ENCODE measurements at places on chromosomes 13 and 19. TPM values are rescaled to one million over a fixed set of nuclear protein-coding genes. Genes with fewer than 3 reads are reported as not detected.

Gene IFNL4
- total RNA-seq: not detected

GRCh38 chr13:111905609-111905945 lies 161.4 kb upstream of the SOX1 start:
- no peak for DNase-seq

GRCh38 chr13:110217085-110217484 lies 89.9 kb downstream of the COL4A1 start:
- no peak for DNase-seq

GRCh38 chr19:3357271-3357991 lies 9.0 kb upstream of the NFIC start:
- peak; percentile 68 for DNase-seq

DNA sequence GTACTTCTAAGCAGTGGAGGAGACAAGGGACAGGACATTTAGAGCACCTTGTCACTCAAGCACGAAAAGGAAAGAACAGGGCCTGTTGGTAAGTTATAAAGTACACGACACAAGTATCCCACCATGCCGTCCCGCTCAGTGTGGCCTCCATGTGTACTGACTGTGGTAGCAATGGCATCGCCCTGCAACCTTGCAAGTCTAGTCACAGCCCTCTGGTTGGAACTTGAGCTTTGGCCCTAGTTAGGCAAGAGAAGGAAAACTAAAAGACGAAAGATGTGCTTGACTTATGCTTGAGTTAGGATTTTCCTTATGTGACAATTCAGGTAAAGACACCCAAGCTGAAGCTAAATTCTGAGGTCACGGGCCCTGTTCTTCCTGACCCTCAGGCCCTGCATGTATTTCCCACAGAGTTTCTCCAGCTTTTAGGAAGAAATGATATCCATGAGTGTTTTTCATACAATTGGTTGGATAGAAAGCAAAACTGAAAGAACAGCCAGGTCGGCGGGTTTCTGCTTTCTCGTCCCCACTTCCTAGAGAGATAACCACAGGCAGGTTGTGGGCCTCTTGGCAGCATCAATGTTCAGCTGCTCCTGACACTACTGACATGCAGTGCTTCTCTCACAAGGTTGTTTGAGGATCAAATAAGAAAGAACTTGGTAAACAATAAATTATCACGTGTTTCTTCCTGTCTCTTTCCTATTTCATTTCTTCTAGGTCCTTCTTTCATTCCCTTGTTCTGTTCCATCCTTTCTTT lies 216.2 kb downstream of the IRS2 start:
- no peak for DNase-seq

GRCh38 chr19:27777726-27778125 lies 1435.2 kb downstream of the UQCRFS1 start:
- no peak for DNase-seq

GRCh38 chr19:41694196-41694595 lies 6.1 kb upstream of the CEACAM7 start:
- DNase-seq: no peak

- no peak for DNase-seq
Observed at GRCh38 chr13:104632736-104633135, 1566.5 kb upstream of the SLC10A2 start.

Data from neural progenitor cell (in vitro differentiated cells).